ENCODE measurements at places on chromosomes 12 and 14.

DNA sequence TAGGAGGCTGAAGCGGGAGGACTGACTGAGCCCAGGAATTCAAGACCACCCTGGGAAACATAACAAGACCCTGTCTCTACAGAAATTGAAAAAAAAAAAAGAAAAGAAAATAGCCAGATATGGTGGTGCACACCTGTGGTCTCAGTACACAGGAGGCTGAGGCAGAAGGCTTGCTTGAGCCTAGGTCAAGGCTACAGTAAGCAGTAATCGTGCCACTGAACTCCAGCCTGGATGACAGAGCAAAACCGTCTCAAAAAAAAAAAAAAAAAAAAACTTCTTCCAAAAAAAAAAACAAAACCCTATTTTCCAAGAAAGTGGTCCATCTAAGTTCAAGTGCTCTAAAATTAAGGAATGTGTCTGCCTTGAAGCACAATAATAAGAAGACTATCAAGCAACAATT lies 19.8 kb downstream of the SNX6 start:
- DNase-seq: no peak

DNA sequence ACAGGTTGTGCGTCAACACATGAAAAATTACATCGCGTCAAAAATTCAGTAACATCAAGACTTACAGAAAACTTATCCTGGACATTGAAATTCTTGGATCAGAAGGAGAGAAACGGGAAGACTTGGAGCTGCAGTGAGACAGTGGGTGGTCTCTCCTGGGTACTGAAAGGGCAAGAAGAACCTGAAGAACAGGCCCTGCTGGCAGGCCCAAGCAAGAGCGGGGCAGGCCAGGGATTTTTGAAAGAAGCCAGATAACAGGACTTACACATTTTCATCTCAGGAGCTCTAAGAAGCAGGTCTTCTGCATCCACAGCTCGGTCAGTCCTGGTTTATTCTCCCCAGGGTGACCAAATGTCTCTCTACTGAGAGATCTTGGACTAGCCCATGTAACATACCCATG lies 466.5 kb upstream of the SOX5 start:
- DNase-seq: no peak

- DNase-seq: no peak
These were observed 989.1 kb upstream of the TMEM132C start for GRCh38 chr12:127277882-127278281.

GRCh38 chr12:108895220-108895802 lies 15.4 kb downstream of the DAO start:
- DNase-seq: no peak

GRCh38 chr14:94411638-94412037 lies 23.2 kb upstream of the SERPINA1 start:
- no peak for DNase-seq

GRCh38 chr14:106694638-106695393 lies 1168.4 kb downstream of the TMEM121 start:
- peak; percentile 52 for DNase-seq

- DNase-seq: no peak
These were observed 117.3 kb downstream of the NEDD1 start for GRCh38 chr12:97024393-97024792.

DNA sequence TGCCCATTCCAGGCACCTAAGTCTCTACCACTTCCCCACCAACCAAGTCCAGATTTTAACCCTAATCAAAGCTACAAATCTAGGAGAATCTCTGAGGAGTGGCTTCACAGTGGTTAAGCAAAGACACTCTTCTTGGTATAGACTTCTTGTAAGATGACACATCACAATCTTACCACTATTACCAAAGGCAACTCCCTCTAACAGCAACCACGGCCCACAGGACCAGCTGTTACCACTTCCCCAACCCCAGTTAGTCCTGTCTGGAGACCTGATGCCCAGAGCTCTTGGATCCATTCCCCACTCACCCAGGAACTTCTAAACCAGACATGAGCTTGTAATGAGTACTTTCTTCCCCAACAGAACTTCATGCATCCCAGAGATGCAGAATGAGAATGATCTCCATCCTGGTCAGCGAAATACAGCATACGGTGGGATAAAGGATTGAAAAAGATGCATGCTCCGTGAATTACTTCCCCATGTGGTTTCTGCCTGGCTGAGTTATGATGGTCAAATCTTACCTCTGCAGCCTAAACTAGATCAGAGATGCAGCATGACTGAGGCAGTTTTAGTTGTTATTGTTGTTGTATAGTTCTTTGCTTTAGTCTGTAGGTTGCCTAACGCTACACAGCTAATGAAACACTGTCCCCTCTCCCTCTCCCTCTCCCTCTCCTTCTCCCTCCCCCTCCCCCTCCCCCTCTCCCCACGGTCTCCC lies 87.7 kb upstream of the FOXN3 start:
- peak; percentile 88 for DNase-seq

- no peak for DNase-seq
These were observed 115.9 kb downstream of the TPH2 start for GRCh38 chr12:72054511-72054910.

DNA sequence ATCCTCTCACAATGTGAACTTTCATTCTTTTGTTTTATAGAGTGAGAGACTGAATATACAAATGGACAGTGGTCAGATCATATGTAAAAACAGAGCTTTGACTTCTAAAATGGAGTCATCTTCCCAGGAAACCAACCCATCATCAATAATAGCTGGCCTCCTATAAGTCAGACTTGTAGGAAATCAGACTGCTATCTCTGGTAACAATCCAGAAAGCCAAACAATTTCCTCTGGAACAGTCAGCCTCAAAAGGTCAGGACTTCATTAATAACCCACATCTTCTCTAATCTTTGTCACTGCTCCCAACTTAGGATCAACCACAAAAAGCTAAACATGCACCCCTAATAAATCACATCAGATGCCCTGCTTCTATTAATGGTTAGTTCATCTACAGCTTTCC lies 227.9 kb upstream of the G2E3 start:
- DNase-seq: no peak

GRCh38 chr12:15861404-15861803 lies 20.8 kb upstream of the STRAP start:
- no peak for DNase-seq

- DNase-seq: no peak
These were observed 125.2 kb upstream of the FKBP4 start for GRCh38 chr12:2669560-2669959.

DNA sequence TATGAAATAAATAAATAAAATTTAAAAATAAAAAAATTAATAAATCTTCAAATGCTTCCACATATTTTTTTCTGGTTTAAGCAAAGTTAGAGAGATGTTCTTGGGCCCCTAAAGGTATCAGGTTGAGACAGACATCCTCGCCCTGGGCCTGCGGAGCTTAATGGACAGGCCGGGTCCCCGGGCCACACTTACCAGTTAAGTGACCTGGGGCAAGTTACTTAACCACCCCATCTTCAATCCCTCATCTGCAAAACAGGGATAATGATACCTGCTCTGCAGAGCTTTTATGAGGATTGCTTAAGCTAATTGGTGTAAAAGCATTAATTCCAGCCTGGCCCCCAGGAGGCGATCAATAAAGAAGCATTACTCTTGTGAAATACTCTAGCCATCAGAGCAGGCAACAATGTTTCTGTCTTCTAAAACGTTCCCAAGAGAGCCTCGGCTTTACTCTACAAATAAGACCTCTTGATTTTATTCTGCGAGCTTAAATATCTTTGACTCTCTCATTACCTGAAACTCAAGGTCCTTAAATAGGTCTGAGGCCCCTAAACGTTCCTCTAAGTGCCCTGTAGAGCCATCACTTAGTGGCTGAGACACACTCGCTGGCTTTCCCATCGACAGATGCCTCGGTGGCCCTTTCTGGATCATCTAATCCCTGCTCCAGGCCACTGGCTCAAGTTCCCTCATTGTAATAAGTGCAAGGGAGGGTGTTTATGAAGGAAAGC lies 81.1 kb upstream of the DIO3 start:
- no peak for DNase-seq

DNA sequence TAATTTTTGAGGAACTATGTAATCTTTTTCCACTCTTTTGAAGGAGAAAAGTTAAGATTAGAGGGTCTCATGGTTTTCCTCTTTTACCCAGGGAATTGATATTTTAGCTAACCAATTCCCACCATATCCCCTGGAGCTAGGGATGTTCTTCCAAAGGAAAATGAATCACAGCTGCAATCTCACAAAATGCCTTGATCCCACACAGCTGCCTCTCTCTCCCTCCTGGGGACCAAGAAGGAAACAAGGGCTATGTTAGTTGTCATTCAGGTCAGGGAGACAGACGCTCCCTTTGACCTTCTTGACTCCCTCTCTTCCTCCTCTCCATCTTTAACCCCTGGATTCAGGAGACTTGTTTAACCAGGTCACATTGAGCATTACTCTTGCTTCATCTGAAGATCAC lies 9.5 kb downstream of the DCN start:
- no peak for DNase-seq

DNA sequence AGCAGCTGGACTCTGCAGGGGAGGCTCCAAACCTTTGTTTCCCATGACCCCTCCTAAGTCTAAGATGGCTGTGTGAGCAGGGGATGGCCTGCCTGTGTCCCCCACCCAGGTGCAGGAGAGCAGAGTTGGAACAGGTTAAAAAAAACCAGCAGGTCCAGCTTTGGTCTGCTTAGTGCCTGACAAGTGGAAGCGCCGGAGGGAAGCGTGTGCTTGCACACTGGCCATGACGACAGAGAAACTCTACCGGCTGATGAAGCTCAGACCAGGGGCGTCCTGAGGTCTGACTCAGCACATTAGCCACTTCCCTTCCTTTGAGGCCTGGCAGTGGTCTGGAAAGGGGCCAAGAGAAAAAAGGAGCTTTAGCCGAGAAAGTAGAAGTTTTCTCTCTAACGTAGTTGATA lies 280.1 kb downstream of the VRK1 start:
- peak; percentile 69 for DNase-seq

GRCh38 chr14:31269634-31270195 lies 62.1 kb upstream of the HECTD1 start:
- no peak for DNase-seq

DNA sequence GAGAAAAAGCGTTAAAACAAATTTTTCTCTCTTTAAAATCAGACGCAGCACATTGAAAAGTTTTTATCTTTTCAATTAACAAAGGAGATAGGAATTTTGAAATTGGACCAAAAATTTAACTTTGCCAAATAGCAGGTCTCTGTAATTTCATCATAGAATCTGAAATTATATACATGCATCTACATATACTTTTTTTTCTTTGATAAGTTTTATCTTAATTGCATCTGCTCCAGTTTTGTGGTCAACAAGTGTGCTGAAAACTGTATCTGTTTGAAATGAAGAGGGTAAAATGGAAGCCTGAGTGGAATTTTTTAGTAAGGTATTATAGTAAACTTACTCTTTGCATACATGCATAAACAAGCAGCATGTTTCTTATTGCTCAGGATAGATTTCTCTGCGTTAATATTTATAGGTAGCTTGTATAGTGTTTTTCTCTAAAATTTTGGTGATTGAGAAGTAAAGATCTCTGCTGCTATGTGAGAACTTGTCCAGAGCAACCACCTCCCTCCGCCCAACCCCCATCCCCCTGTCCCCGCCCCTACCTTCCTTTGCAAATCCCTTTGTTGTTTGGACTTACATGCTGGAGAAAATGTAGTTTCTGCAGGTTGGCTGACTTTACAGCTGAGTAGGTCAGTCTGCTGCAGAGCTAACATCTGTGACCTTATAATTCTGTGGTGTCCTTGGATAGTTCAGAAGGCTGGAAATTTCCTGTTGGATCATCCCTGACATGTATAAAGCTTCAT lies 64.6 kb downstream of the VRK1 start:
- DNase-seq: no peak

DNA sequence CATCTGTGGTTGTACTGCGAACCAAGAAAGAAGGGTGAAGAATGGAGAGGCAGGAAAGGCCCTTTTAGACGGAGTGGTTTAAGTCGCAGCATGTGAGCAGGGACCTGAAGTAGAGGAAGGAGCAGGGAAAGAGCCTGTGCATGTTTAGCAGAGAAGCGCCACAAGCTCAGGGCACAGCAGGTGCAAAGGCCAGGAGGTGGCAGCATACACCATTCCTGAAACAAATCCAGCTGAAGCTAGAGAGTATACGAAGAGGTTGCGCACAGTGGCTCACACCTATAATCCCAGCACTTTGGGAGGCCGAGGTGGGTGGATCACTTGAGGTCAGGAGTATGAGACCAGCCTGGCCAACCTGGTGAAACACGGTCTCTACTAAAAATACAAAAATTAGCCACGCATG lies 49.9 kb downstream of the HELB start:
- DNase-seq: peak; percentile 39

DNA sequence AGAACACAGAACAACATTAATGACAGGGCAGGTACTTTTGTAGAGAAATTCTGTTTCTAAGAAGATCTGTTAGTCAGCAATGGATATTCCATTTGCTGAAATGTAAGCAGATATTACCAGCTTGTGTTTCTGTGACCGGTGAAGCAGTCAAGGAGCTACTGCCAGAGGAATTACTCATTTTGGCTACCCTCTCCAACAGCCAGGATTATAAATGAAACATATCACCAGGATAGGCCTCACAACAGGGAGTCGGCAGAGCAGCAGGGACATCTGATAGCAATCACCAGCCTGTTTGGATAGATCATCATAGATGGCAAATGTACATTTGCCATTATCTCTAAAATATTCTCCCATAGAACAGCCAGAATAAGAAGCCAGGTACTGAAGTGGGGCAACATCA lies 440.7 kb downstream of the KCNH5 start:
- no peak for DNase-seq

DNA sequence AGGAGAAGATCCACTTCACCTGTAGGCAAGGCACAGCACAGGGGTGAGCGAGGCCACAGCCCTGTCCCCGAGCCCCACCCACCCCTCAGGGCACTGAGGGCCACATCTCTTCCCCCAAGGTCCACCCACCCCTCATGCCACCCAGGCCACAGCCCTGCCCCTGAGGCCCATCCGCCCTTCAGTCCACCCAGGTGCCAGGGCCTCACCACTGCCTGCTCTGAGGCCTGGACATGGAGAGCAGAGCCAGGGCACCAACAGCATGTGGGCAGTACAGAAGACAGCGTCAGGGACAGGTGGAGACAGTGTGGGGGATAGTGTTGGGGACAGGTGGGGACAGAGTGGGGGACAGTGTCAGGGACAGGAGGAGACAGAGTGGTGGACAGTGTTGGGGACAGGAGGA lies 138.3 kb downstream of the TMEM121 start:
- DNase-seq: no peak

- peak; percentile 82 for DNase-seq
These were observed 14.5 kb upstream of the LLPH start for GRCh38 chr12:66144791-66145754.

DNA sequence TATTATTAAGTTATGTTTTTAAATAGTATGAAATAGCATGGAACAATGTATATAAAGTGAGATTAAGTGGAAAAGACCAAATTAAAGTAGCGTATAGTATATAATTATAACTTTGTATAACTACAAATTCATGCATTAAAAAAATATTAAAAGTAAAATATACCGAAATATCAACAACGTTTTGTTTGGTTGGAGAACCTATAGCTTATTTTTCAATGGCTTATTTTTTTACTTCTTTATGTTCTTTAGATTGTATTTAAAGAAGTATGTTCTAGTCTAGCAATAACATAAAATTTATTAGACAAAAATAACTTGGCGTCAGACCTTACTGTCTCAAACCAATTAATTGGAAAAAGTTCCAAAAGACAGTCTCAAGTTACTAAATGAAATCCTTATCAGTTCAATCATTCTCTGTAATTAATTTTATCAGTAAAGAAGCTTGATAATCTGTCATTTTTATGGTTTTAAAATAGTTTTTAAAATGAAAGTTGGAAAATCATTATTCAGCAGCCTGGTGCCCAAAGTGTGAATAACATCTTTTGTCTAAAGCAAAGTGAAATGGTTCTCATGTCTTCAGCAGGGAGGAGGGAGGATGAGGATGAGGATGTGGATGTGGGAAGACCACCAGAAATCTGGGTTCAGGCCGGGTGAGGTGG lies 46.7 kb downstream of the IRAK3 start:
- no peak for DNase-seq

Data from inflammatory macrophage treated with lipopolysaccharide for 4 hours (primary cell).